ENCODE measurements at places on chromosomes 5 and 9. TPM values are rescaled to one million over a fixed set of nuclear protein-coding genes. Genes with fewer than 3 reads are reported as not detected.
A peak's percentile ranks its signal among the peaks of the same experiment; 100 is the strongest.

GRCh38 chr9:80500300-80500699 is 928.5 kb downstream of the TLE4 start:
- no peaks in the 10 kb centered on the region for H3K27me3 ChIP-seq
- no peak for DNase-seq
- H3K27ac ChIP-seq, result no peak overlapping the region
- H3K36me3 ChIP-seq, result no peaks in the 10 kb centered on the region
- no peaks in the 10 kb centered on the region for H3K4me1 ChIP-seq
- no peak overlapping the region for H3K4me3 ChIP-seq

- H3K27me3 ChIP-seq, result no peaks in the 10 kb centered on the region
- no peak overlapping the region for H3K4me3 ChIP-seq
- no peaks in the 10 kb centered on the region for H3K36me3 ChIP-seq
- DNase-seq, result no peak
- no peak overlapping the region for H3K27ac ChIP-seq
Observed at GRCh38 chr5:133232911-133233310, 181.1 kb downstream of the HSPA4 start.

DNA sequence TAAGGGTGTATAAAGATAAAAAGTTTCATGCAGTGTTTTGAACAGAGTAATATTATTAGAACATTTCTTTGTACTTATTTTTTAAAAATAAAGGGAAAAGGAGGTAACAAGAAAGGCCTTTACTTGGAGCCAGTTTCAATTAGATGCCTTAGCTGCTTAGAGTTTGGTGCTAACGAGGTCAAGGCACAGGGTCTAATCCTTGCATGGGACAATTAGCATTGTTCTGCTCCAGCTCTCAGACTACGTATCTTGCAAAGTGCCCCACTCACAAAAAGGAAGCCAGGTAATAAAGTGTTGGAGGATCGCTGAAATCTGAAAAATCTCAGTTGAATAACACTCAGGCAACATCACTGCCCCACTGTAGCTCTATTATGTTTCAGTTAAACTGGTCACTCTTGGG is 2011.3 kb downstream of the EFNA5 start:
- DNase-seq, result no peak
- no peak overlapping the region for H3K27ac ChIP-seq
- no peaks in the 10 kb centered on the region for H3K4me1 ChIP-seq
- H3K36me3 ChIP-seq, result no peaks in the 10 kb centered on the region

GRCh38 chr5:132500931-132501628 is 10.5 kb upstream of the IRF1 start:
- H3K4me3 ChIP-seq, result no peak overlapping the region
- H3K36me3 ChIP-seq, result no peaks in the 10 kb centered on the region
- H3K27ac ChIP-seq, result no peak overlapping the region
- H3K27me3 ChIP-seq, result no peaks in the 10 kb centered on the region

DNA sequence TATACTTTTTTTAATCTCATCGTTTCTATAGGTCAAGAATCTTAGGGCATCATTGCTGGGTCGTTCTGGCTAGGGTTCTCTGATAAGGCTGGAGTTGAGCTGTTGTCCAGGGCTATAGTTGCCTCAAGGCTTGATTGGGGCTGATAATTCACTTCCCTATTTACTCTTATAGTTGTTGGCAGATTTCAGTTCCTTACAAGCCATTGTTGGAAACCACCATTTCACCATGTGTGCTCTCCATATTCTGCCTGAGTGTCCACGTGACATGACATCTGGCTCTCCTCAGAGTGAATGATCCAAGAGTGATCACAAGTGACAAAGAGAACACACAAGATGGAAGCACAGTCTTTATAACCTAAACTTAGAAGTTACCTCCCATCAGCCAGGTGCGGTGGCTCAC is 852.2 kb downstream of the EFNA5 start:
- H3K4me1 ChIP-seq, result no peaks in the 10 kb centered on the region
- no peaks in the 10 kb centered on the region for H3K27me3 ChIP-seq
- H3K36me3 ChIP-seq, result no peaks in the 10 kb centered on the region
- H3K27ac ChIP-seq, result no peak overlapping the region

DNA sequence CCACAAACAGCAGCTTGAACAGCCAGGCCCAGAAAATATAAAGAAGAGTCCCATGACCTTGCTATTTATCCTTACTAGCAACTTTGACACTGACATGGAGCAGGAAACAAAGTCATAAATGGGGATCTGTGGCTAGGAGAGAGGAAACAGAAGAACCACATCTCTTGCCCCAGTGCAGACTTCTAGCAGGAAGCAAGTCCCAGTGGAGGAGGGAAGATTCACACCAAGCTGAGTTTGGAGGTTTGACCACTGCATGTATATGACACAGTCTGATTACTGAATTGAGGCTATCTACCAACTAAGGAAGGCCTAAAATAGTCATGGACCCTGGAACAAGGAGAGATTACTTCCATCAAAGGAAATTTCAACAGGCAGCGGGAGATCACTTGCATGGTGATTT is 51.4 kb downstream of the CDH6 start:
- no peaks in the 10 kb centered on the region for H3K4me1 ChIP-seq
- H3K4me3 ChIP-seq, result no peak overlapping the region
- H3K36me3 ChIP-seq, result no peaks in the 10 kb centered on the region

- H3K4me3 ChIP-seq, result no peak overlapping the region
- H3K27ac ChIP-seq, result no peak overlapping the region
- H3K4me1 ChIP-seq, result no peaks in the 10 kb centered on the region
- DNase-seq, result no peak
- H3K36me3 ChIP-seq, result no peaks in the 10 kb centered on the region
- no peaks in the 10 kb centered on the region for H3K27me3 ChIP-seq
Observed at GRCh38 chr9:114170771-114171461, 15.6 kb downstream of the COL27A1 start.

DNA sequence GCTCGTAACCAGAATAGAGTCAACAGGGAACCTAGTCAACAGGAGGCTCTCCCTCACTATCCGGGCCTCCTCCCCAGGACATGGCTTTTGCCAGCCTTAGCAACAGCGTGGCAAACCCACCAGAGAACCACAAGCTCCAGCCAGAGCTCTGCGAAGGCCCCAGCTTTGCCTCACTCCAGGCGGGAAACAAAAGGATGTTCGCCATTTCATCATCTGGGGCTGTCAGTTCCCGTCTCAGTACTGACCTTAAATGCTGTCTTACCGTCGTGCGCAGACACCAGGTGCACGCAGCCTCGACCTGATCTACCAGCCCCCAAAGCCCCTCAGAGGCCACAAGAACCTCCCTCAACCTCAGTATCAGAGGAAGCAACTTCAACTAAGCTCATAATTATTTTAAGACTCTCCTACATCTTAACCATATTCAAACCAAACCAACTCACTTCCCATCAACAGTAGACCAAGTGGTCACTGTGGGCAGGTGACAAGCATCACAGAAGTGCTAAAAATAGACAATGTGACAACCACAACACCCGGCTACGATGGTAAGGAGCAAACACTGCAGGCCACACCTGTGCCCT is 71.4 kb downstream of the SEMA4D start:
- H3K4me3 ChIP-seq, result no peak overlapping the region
- H3K4me1 ChIP-seq, result peaks cover 8% of the 10 kb centered on the region
- no peaks in the 10 kb centered on the region for H3K36me3 ChIP-seq
- H3K27me3 ChIP-seq, result no peaks in the 10 kb centered on the region
- H3K27ac ChIP-seq, result no peak overlapping the region
- DNase-seq, result no peak

DNA sequence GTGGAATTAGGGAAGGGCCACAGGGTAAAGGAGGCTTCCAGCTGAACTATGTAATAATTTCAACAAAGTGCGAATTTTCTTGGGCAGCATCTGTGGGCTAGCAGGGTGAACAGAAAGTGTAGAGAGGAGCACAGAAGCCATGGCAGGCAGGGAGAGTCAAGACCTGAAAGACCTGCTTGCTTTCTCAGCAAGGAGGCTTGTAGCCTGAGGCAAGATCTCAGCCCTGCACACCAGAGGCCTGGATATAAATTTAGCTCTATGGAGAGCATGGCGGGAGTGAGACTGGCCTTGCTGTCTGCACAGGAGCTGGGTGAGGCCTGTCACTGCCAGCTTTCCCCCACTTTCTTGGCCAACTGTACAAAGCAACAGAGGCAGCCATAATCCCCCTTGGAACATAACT is 32.1 kb upstream of the SH3TC2 start:
- no peak for DNase-seq
- no peak overlapping the region for H3K4me3 ChIP-seq
- no peak overlapping the region for H3K27ac ChIP-seq
- no peaks in the 10 kb centered on the region for H3K4me1 ChIP-seq

DNA sequence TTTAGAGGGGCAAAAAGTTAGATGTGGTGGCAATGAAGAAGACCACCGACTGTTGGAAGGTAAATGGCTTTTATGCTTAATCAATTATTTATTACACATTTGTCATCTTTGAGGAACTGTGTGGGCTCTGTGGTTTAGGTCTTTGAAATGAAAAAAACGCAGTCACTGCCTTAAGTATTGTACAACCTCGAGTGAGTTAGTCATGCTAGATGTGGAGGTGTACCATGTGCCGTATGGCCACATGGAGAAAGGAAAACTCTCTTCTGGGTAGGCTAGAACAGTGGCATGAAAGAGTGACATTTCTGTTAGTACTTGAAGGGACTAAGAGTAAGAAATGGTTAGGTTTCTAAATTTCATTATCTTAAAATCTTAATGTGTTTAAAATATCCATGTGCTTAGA is 166.1 kb downstream of the HACD4 start:
- H3K4me3 ChIP-seq, result no peak overlapping the region
- H3K4me1 ChIP-seq, result no peaks in the 10 kb centered on the region
- no peak for DNase-seq
- H3K27me3 ChIP-seq, result no peaks in the 10 kb centered on the region
- H3K27ac ChIP-seq, result no peak overlapping the region

DNA sequence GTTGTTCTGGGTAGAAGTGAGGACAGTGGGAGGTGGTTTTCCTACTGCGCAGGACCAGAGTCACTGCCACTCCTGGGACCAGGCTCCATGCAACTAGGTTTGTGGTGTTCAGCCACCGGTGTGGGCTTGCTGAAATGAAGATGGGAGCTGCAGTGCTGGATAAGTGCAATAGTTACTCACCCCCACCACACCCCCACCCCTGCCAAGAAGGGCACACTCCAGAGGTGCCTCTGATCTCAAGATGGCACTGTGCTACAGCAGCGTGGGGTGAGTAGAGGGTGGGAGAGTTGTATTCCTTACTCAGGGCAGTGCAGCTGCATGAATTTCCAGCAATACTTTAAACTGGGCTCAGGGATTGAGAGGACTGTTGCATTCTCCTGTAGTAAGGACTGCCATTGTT is 187.4 kb upstream of the TLX3 start:
- no peaks in the 10 kb centered on the region for H3K4me1 ChIP-seq
- no peak overlapping the region for H3K4me3 ChIP-seq
- no peak overlapping the region for H3K27ac ChIP-seq
- no peaks in the 10 kb centered on the region for H3K36me3 ChIP-seq
- no peaks in the 10 kb centered on the region for H3K27me3 ChIP-seq

DNA sequence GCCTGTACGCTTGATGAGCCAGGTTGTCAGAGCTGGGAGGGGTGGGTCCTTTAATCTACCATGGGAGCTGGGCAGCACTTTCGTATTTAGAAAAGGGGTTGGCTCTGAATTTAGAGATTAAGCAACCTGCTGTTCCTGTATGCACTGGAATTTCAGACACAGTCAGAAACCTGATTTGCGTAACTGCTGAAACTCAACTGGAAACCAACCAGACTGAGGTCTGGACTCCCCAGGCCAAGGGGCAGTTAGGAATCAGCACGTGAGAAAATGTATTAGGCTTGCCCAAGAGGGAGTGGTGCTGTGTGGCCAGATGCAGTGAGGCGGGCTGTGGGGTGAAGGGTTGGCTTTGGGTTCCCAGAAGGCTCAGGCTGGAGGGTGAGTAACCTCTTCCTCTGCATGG is 235.0 kb downstream of the GOLPH3 start:
- no peaks in the 10 kb centered on the region for H3K4me1 ChIP-seq
- no peak overlapping the region for H3K4me3 ChIP-seq
- DNase-seq, result no peak

- no peak overlapping the region for H3K27ac ChIP-seq
- H3K4me1 ChIP-seq, result peaks cover 13% of the 10 kb centered on the region
- no peaks in the 10 kb centered on the region for H3K27me3 ChIP-seq
- H3K36me3 ChIP-seq, result no peaks in the 10 kb centered on the region
- no peak for DNase-seq
- no peak overlapping the region for H3K4me3 ChIP-seq
Observed at GRCh38 chr9:124708074-124708473, 63.0 kb downstream of the NR6A1 start.

- H3K4me3 ChIP-seq, result peak overlapping the region; percentile 37
- H3K27me3 ChIP-seq, result no peaks in the 10 kb centered on the region
- no peak for DNase-seq
- peaks cover 4% of the 10 kb centered on the region for H3K36me3 ChIP-seq
Observed at GRCh38 chr5:82389347-82389746, 111.2 kb upstream of the RPS23 start.

DNA sequence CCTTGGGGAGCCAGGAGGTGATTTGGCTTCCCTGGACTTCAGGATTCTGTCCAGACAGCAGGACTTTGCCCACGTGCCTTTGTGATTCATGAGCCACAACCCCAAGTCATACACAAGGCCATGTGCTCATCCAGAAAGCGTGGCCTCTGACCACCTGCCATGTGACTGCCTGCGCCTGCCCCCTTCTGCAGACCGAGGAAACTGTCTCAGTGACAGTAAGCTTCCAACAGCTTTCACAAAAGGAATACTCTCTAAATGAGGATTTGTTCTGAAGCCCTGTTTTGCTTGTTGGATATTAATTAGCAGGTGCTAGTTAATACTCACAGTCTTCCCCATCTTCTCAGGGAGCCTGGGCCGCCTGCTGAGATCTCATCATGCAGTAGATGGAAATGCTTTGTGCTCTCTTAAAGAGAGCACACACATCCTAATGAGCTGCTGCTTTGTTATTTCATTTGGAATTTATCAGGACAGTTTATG is 36.9 kb upstream of the ANGPTL2 start:
- no peaks in the 10 kb centered on the region for H3K36me3 ChIP-seq
- H3K27me3 ChIP-seq, result no peaks in the 10 kb centered on the region
- no peak overlapping the region for H3K4me3 ChIP-seq
- DNase-seq, result peak; percentile 35
- H3K27ac ChIP-seq, result no peak overlapping the region
- peaks cover 20% of the 10 kb centered on the region for H3K4me1 ChIP-seq

GRCh38 chr9:126953041-126953809 is 38.6 kb downstream of the RALGPS1 start:
- no peaks in the 10 kb centered on the region for H3K27me3 ChIP-seq
- no peak overlapping the region for H3K4me3 ChIP-seq
- DNase-seq, result no peak

The PCDHGA5 gene
- 0.05 TPM for total RNA-seq

The PCBD2 gene
- 10.9 TPM for total RNA-seq

The RELL2 gene
- 8.7 TPM for total RNA-seq

The HNRNPA0 gene
- 38.9 TPM for total RNA-seq

The SLC34A3 gene
- total RNA-seq, result 0.15 TPM

The HAVCR2 gene
- total RNA-seq, result 0.07 TPM

Data from HCT116 (cell line).